Adrenal gland (tissue), 19 donors: ENCODE measurements at places on chromosomes 4 and X. TPM values are rescaled to one million over a fixed set of nuclear protein-coding genes. Genes with fewer than 3 reads are reported as not detected.

ADGRL3 gene
- total RNA-seq: 10.8 TPM

ITGB1BP2 gene
- 1.0 TPM for total RNA-seq

CXXC4 gene
- total RNA-seq: 0.99 TPM

DNA sequence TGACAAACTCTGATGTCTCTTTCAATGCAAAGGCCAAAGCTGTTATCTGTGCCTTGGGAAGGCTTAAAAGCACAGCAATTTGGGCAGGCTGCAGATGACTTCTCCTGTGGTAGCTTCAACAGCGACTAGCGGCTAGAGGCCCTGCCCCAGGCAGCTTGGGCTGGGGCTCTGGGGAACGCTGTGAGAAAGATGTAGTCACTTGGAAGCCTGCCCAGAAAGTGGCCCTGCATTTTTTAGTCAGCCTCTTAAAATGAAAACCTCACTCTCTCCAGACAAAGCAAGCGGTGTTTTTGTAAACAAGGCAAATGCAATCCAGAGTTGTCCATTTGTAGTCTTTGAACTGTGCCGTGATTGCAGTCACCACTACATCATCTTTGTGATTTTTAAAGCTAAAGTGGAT, 27.5 kb downstream of the PCYT1B start:
- peaks cover 13% of the 10 kb centered on the region for H3K27me3 ChIP-seq
- H3K36me3 ChIP-seq: no peaks in the 10 kb centered on the region
- peak; percentile 34 for DNase-seq
- H3K27ac ChIP-seq: no peak overlapping the region
- H3K4me3 ChIP-seq: no peak overlapping the region

DNA sequence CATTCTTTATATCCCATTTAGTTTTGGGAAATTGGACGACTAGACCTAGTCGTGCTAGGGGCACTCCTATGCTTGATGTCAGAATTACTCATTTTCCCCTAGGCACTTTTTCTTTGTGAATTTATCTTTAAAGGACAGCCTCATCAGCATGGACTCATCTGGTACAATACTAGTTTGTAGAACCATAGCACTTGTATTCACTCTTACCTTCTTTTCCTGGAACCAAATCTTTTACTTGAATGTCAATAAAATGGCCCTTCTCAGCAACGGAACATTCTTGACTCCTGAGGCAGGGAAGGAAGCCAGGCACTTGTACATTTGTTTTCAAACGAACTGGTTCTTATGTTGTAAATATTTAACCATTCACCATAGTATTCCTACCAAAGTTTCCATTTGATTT, 187.1 kb downstream of the SHROOM3 start:
- no peaks in the 10 kb centered on the region for H3K27me3 ChIP-seq
- H3K36me3 ChIP-seq: no peaks in the 10 kb centered on the region
- no peak overlapping the region for H3K27ac ChIP-seq
- DNase-seq: no peak
- peaks cover 17% of the 10 kb centered on the region for H3K4me1 ChIP-seq
